ENCODE measurements at places on chromosomes 12 and 14.

GRCh38 chr12:93883436-93884154, 206.4 kb downstream of the CRADD start:
- DNase-seq: no peak

DNA sequence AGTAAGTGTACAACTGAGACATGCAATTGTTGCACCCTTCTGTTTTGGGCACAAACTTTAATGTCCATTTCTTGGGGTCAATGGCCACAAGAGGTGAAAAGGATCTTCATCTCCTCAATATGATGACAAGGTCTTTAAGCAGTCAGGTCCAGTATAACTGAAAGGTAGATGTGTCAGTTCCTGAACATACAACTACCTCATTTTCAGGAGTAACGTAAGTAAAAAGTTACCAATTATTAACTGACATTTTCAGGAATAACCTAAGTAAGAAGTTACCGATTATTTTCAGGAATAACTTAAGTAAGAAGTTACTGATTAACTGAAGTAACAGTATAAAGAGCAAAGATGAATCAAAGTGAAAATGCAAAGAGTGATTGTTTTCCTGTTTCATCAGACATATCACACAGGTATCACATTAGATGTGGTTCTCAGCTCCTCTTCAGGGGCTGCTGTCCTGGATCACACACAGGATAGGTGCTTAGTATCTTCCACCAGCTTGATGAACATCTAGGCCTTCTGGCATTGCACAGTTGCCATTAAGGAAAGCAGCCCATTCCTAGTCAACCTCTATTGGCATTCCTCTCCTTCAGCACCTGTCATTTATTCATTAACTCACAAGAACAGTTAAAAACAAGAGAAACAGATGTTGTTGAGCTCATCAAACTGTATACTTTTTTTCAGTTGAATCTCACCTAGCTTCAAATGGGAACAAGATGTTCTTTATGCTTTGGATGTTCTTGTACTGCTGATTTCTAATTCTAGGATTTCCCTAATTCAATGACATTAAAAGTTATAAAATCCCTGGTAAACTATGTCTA, 200.0 kb downstream of the FOXG1 start:
- no peak for DNase-seq

- DNase-seq: no peak
Measured at GRCh38 chr14:35236806-35237205, 55.4 kb upstream of the PSMA6 start.

DNA sequence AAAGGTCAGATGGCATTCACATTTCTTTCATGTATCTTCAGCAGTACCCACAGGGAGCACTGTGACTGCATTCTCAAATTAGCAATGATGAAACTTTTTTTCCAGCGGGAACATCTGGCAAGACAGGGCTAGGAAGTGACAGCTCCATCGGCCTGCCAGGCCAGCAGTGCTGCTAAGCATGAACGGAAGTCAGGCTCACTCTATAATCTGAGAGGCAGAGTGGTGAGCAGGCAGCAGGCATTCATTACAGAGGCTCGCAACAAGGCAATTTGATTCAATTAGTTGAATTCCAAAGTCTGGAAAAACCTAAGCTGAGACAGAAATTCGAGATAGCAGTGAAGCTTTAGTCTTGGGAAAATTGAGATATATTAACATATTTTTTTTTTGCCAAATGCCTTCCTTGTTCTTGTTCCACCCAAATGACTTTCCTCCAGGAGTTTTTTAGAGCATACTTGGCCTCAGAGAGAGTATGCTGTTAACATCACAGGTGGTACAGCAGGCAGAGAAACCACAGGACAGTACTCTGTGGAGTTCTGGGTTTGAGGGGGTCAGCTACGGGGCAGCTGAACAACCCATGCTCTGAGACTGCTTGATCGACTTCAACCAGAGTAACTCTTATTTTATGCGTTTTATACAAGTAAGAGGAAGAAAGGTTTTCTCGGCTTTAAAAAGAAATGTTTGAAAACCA, 414.9 kb downstream of the APAF1 start:
- no peak for DNase-seq

DNA sequence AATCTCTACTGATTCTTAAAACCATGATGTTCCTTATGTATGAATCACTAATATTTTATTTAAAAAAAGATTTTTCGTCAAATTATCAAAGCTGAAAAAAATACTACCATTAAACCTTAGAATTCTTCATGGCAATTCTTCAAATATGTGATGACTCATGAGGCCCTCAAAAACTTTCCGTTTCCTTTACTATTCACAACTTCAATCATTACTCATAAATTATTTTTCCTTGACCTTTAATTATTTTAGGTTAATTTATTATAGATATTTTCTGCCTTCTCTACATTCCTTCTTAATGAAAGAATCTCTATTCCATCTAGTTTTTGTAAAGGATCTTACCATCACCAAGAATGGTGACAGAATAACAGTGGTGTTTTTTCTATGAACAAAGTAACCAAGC, 162.1 kb upstream of the SOX5 start:
- DNase-seq: no peak

GRCh38 chr12:64390275-64390851, at the start of gene C12orf56:
C12orf56 (minus strand) TSS chr12:64390758; CDS start chr12:64390565, 193 bp downstream.
- no peak for DNase-seq

Measured in CD4-positive, alpha-beta T cell treated with Interferon gamma for 1 hour (primary cell).